Stimulated activated CD4-positive, alpha-beta T cell treated with anti-CD3 and anti-CD28 coated beads, Interleukin-2, amount 100 ng/mL, for 48 hours (primary cell): ENCODE measurements at places on chromosomes 16 and 17.

DNA sequence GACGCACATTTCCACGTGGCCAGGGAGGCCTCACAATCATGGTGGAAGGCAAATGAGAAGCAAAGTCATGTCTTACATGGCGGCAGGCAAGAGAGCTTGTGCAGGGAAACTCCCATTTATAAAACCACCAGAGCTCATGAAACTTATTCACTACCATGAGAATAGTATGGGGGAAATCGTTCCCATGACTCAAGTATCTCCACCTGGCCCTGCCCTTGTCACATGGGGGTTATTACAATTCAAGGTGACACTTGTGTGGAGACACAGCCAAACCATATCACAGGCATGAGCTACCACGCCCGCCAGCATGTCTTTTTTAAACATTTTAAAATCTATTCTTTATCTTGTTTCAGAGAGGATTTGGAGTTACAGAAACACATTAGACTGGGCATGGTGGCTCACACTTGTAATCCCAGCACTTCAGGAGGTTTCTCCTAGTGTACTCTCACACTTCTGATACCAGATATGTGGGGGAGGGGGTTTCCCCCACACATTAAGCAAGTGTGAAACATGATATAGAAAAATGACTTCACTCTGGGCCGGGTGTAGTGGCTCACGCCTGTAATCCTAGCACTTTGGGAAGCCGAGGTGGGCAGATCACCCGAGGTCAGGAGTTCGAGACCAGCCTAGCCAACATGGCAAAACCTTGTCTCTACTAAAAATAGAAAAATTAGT lies 5.6 kb upstream of the ATMIN start:
- DNase-seq, result no peak

- DNase-seq, result no peak
Measured at GRCh38 chr16:49632086-49632794, 223.7 kb downstream of the ZNF423 start.

DNA sequence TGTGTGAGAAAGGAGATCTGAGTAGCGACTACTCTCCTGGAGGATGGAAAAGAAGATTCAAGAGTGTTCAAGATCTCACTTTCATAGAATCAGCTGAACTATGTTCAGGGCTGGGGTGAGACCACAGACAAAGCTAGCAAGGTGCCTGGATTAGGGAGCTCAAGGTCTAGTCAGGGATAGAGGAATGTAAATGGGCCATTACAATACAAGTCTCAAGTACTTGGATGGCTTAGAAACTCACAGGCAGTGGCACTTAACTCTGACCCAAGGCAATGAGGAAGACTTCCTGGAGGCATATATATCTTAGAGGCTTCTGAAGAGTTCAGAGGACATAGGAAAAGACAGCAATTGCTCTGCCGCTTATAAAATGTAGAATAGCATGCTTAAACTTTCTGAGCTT lies 184.9 kb upstream of the CDH11 start:
- DNase-seq, result no peak

DNA sequence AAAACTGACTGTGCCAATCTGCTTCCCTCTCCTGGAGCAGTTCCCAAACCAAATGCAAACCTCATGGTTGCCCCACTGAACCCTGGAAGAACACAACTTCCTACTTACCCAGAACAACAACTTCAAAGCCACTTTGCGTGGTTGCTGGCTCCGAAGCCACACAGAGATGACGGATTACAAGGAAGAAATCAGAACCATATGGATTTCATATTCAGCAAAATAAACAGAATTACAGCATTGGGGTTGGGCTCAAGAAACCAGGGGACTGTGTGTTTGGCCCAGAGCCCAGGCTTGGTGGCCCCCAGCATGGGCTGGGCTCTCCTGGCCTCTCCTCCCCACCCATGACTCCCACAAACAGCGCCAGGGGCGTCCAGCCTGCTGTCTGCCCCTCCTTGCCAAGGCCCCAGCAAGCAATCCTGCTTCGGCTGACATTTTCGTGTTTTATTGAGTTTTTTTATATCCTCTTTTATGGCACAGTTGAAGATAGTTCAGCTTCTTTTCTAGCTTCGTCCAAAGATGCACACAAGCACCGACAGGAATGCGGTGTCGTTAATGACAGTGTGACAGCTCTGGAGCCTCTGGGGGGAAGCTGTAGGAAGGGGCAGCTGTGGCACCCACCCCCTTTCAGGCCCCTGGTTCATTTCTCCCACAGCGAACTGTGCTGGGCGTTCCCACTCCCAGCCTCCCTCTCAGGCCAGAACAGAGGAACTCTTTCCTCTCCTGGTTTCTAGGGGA lies 137.1 kb downstream of the GAS7 start:
- no peak for DNase-seq

GRCh38 chr17:72860778-72861177 lies 231.7 kb downstream of the SLC39A11 start:
- DNase-seq, result no peak

DNA sequence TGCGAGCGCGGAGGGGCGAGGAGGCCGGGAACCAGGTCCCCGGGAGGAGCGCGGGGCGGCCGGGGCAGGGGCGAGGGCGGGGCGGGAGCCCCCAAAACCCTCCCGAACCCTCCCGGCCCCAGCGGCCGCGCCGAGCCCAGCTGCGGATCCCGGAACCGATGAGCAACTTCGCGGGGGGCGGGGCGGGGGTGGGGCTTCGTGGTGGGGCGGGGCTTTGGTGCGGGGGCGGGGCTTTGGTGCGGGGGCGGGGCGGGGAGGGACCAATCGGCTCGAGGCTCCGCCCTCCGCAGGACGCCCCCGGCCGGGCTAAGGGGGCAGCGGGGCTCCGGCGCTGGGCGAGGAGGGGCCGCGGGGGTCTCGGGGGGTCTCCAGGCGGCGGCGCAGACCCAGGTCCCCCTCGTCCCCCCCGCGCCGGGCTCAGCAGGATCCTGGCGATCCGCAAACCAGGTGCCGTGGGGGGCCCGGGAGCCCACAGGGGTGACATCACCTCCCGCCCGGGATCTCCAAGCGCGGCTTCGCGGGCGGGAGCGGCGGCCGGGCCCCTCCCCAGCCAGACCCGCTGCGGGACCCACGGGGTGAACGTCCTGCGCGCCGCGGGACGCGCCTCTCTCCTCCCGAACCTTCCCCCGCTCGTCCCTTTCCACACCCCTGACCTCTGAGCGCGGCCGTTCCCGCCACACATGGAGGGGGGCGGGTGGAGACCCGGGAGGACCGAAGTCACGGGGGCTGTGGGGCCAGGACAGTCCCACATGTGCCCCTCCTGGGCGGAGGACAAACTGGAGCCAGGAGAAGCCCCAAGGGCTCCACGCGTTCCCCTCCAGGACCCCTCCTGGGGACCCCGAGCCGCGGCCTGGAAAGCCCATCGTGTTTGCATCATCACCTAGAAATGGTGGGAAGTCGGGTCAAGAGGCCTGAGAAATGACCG lies at the start of gene ABR:
TSS of gene ABR (minus strand) at position 164 of the 925 bp plus-strand sequence. CDS start 254 bp downstream, outside the sequence.
- no peak for DNase-seq

DNA sequence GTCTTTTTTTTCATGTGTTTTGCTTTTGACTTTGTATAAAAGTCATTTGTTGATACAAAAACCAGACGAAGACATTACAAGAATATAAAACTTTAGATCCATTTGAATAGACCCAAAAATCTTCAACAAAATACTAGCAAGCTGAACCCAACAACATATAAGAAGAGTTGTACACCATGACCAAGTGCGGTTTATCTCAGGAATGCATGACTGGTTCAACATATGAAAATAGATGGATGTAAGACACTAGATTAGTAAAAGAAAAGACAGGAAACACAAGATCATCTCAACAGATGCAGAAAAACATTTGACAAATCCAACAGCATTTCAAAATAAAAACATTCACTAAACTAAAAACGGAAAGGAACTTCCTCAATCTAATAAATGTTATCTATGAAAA lies 69.0 kb downstream of the TBC1D16 start:
- no peak for DNase-seq

DNA sequence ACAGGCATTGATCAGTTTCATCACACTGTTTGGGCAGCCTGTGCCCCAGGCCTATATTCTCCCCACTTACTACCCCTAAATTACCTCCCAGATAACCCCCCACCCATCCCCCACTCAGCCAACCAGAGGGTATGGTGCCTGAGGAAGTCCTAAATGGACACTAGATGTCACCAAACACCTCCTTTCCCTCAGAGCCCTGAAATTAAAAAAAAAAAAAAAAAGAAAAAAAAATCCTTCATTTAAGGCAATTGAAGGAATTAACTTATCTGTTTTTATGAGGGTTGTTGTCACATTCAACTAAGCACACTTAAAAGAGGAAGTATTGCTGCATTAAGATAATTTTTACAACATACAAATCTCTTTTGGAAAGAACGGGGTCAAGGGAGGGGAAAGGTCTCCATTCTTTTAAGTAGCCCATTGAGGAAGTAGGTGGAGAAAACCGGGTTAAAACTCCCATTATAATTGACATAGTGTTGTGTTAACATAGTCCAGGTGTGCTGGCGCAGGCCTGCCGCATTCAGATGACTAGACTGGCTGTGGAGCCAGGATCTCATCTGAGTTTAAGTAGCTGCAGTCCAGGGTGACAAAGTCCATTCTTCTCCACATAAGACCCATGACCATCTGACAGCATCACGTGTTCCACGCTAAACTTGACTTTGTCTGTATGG lies 46.3 kb downstream of the SNX11 start:
- DNase-seq, result no peak

- no peak for DNase-seq
Measured at GRCh38 chr17:81813371-81813684, 9.4 kb downstream of the GCGR start.

- no peak for DNase-seq
Measured at GRCh38 chr16:585351-585750, 4.5 kb upstream of the RAB40C start.

- peak; percentile 86 for DNase-seq
Measured at GRCh38 chr17:13594762-13595598, 6.7 kb downstream of the HS3ST3A1 start.

GRCh38 chr17:12104831-12105230 lies 84.2 kb downstream of the MAP2K4 start:
- DNase-seq, result no peak

GRCh38 chr16:71723537-71724319 lies 773 bp downstream of the PHLPP2 start:
- peak; percentile 63 for DNase-seq

- DNase-seq, result peak; percentile 64
Measured at GRCh38 chr16:11224096-11224893, 31.7 kb downstream of the SOCS1 start.

DNA sequence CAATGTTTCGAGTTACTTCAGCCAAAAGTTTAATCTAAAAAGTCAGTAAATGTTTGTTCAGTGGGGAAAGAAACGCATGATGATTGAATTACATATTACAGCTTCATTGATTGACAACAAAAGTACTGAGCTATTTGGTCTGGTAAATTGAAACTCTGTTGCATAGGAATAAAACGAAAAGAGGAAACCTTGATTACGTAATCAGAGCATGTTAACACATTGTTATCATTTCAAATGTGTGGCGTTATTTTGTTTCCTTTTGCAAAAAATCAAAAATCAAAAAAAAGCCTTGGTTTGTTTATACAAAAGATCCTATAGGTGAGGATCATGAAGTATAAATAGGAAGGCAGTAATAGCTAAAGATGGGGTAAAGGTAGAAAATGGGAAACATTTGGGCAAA lies 19.5 kb upstream of the CA10 start:
- DNase-seq, result no peak

- DNase-seq, result no peak
Measured at GRCh38 chr17:55162556-55162946, 102.2 kb upstream of the HLF start.

- no peak for DNase-seq
Measured at GRCh38 chr16:85832570-85833218, 33.2 kb downstream of the COX4I1 start.

GRCh38 chr17:32671896-32672295 lies 185.1 kb downstream of the CDK5R1 start:
- no peak for DNase-seq

- DNase-seq, result no peak
Measured at GRCh38 chr16:9102379-9102778, 10.9 kb downstream of the HAPSTR1 start.

GRCh38 chr17:27573971-27574525 lies 56.9 kb upstream of the LGALS9 start:
- DNase-seq, result no peak

- DNase-seq, result no peak
Measured at GRCh38 chr17:79792341-79792871, 4.5 kb downstream of the CBX8 start.

DNA sequence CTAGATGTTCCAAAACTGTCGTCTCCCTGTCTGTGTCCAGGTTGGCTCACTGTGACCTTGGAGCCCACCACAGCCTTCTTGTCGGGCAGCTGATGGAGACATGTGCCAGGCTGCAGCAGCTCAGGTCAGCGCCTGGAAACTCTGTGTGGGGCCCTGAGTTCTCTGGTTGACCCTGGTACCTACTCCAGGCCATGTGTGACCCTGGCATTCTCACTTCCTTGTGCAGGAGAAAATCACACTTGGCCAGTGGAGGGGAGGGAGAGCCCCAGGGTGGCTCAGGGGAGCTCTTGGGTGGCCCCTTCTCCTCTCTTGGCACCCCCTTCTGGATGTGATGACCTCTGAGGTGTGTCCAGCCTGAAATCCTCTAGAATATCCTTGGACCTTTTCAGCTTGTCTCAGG lies 25.0 kb upstream of the CPNE2 start:
- DNase-seq, result no peak

GRCh38 chr17:20995873-20996723 lies 46.7 kb downstream of the USP22 start:
- DNase-seq, result no peak

GRCh38 chr16:86410081-86410480 lies 100.2 kb upstream of the FOXF1 start:
- DNase-seq, result no peak

DNA sequence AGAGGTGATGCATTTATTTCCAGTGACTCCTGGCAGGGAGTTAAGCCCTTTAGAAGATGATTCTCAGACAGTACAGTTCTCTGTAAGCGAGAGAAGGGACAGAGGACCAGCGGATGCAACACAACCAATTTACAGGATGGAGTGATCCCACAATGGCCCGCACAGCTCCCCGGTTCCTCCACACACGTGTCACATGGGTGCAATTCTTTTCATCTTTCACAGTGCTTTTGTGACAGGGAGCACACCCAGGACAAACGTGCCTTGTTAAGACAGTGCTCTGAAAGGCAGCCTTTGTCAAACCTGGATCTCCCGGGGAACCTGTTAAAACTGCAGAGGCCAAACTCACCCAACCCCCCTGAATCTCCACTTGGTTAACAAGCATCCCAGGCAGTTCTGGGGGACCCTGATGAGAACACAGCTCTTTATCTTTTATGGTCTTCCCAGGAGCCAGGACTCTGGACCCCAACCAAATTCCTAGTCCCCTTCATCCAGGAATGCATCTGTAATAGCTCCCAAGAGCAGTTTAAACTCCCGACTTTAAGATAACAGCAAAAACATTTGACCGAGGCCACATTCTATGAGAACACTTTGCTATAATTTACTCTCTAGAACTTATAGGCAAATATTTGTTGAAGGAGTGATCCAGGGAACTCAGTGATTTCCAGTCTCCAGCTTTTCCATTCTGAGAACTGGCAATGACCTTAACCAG lies 134.9 kb upstream of the CDH5 start:
- no peak for DNase-seq

DNA sequence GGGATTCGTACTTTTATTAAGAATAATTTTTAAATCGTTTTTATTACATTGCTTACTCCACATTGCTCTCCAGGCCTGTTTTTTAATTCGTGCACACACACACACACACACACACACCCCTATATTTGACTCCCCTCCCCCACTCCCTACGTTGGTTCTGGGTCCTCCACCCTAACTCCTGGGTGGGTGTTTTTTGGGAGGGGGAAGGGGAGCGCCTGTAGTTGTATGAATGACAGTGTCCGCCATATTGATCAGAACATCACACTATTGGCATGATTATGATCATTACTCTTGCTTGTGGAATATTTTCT lies 1.3 kb downstream of the GNAO1 start:
- no peak for DNase-seq
